ENCODE measurements at places on chromosomes 3 and 15.

DNA sequence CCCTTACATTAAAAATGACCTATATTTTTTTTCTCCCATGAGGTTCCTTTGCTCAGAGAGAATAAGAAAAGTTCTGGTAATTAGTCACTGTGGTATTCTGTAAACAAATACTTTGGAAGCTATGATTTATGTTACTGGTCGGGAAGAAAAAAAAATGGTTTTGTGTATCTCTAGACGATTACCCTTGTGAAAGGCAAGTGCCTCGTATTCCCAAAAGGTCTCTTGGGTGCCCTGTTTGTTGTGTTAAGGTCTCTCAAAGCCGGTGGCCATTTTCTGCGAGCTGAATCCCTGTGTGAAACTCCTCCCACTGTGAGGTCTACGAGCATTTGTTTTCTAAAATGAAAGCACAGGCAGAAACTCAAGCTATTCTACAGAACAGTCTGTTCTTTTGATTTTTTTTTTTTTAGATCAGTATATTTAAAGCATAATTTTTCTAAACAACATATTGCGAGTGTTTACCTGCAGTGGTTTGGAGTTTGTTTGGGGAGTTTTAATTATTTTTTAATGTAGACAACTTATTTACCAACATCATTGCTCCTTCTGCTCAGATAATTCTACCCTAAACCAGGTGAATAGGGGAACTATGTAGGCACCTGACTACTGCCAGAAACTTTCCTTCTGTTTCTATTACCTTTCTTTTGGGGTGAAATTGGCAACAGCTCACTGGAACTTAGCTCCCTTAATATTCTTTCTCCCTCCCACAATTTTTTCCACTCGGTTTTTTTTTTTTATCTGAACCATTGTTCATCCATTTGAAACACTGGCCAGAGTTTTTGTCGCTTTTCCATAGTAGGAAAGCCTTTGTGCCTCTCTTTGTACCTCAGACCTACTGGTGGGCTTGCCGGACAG is 44.0 kb downstream of the ZBTB38 start:
- DNase-seq, result peak; percentile 62

DNA sequence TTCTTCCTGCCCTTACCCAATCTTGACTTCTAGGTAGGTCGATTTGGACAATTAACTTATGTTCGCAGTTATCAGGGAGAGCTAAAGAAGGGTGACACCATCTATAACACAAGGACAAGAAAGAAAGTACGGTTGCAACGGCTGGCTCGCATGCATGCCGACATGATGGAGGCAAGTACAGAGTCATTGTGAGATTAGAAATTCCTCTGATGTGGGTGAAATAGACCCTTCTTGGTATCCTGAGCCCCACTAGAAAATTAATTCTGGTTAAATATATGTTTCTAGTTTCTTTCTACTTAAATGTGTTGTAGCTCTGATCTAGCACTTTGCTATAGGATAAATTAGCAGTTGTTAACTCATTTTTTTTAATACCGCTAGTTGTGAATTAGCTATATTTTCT is 13.6 kb downstream of the LXN start:
- DNase-seq, result no peak

- peak; percentile 59 for DNase-seq
These were observed 95.0 kb downstream of the ATG7 start for GRCh38 chr3:11367143-11367693.

- DNase-seq, result no peak
These were observed 409.8 kb downstream of the ROBO2 start for GRCh38 chr3:77449459-77450350.

- peak; percentile 62 for DNase-seq
These were observed 20.7 kb downstream of the PPP1R2 start for GRCh38 chr3:195522254-195523023.

DNA sequence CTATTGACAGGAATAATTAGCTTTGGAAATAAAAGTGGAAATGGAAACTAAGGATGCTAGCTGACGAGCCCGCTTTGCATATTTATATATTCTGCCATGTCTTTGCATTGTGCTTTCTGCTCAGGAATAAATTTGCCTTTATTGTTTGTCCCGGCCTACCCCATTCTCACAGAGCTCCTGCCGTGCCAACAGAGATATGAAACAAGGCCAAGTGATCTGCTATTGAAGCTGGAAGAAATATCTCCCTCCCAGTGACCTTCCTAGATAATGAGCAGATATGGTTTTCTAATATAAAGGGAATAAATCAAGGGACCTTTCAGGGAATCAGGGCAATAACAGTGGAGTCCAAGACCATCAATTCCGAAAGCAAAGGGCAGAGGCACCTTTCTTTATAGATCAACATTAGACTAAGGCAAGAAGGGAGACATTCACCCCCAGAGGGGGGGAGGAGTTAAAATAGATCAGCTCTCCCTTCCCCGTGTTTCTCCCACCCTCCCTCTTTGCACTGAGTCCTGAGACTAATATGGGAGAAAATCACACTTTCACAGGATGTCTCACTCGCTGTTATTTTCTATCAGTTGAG is 664.6 kb downstream of the AGBL1 start:
- DNase-seq, result no peak

DNA sequence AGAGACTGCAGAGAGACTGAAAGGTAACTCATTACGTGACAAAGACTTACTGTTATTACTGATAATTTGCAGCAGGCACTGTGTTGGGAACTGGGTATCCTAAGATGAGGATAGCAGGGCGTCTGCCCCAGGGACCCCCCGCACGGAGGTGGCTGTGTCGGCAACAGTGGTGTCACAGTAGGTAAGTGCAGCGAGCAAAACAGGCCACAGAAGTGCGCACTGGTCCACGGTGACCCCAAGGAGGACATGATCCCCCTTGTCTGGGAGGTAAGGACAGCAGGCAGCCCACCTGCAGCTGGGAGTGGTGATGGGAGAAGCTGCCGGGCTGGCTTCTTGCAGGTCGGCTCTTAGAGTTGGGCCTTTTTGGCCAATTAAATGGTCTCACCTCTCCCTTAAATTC is 82.9 kb downstream of the FAM43A start:
- no peak for DNase-seq

GRCh38 chr15:67311731-67312130 is 57.1 kb downstream of the IQCH start:
- DNase-seq, result no peak

- DNase-seq, result no peak
These were observed 15.6 kb upstream of the DUSP7 start for GRCh38 chr3:52072020-52072419.

DNA sequence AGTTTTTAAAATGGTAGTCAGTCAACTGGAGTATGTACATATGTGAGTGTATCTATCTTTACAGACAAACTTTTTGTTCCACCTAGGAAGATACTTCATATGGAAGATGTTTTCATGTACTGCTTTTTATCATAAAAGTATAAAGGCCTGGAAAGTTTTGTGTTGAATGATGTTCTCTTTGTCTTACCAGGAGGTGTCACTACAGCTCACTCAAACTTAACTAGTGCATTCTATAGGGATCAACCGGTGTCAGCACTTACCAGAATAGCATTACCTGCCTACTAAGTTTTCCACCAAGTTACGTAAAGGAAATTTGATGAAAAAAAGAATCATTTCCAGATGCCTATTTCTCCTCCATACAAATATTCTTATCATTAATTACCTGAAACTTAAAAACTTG is 522.6 kb upstream of the SEMA6D start:
- peak; percentile 39 for DNase-seq

- DNase-seq, result no peak
These were observed 41.4 kb downstream of the CD200 start for GRCh38 chr3:112374333-112374734.

DNA sequence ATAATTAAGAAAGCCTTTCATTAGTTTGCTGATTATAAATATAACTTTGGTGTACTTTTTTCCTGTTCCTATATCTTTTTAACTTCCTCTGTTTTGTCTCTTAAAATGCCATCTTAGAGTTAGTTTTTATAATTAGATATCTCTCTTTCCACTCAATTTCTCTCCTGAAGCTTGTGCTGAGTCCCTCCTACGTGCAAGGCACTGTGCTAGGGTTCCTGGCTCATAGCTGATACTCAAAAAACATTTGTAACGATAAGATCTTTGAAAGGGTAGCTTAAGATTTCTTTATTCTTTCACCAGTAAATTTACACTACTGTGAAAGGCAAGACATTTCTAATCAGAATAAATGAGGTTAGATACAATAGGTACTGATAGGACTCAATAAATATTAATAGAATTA is 358.8 kb downstream of the MECOM start:
- DNase-seq, result no peak

GRCh38 chr15:79160211-79160610 is 69.6 kb upstream of the RASGRF1 start:
- DNase-seq, result no peak

DNA sequence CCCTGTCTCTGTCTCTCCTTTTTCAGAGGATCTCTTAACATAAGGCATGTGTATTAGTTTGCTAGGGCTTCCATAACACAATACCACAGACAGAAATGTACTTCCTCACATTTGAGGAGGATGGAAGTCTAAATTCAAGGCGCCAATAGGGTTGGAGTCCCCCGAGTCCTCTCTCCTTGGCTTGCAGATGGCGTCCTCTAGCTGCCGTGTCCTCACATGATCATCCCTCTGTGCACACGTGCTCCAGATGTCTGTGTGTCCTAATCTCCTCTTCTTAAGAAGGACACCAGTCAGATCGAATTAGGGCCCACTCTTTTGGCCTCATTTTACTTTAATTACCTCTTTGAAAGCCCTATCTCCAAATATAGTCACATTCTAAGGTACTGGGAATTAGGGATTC is 23.0 kb upstream of the BFSP2 start:
- no peak for DNase-seq

DNA sequence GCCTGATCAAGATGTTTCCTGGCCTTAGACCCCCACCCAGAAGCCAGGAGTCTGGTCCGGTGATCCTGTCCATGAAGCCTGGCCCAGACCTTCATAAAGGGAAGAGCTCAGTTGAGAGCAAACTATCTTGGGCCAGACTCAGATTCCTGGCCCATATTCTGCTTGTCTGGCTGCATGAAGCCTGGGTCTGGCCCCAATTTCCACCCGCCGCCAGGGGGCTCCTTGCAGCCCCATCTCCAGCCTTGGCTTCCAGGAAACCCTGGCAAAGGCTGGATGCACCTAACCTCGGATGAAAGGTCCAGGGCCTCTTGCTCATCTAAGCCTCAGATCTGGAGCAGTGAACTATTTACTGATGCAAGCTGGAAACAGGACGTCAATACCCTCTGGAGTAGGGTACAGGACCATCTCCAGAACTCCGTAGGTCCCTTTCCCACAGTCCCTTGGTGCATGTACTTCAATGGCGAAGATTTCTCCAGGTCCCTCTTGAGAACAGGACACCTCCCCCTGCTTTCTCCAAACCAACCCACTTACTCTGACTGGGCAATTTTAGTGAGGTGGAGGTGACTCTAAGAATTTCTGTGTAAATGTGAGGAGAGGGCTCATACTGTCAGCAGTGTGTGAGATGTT is 5.6 kb downstream of the FOXL2 start:
- peak; percentile 44 for DNase-seq

- DNase-seq, result no peak
These were observed 28.3 kb downstream of the MELTF start for GRCh38 chr3:197001106-197001971.

DNA sequence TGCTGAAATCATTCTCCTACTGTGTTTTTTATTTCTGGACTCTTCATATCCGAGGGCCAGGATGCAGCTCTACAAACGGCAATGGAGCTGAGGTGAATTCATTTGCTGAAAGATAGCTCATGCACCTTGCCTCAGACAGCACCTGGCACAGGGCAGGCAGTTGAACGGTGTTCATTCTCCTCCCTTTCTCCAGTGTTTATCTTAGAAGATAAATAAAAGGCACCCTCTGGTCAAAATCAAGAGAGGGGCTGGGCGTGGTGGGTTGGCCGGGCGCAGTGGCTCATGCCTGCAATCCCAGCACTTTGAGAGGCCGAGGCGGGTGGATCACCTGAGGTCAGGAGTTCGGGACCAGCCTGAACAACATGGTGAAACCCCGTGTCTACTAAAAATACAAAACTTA is 79.3 kb upstream of the LMOD3 start:
- no peak for DNase-seq

DNA sequence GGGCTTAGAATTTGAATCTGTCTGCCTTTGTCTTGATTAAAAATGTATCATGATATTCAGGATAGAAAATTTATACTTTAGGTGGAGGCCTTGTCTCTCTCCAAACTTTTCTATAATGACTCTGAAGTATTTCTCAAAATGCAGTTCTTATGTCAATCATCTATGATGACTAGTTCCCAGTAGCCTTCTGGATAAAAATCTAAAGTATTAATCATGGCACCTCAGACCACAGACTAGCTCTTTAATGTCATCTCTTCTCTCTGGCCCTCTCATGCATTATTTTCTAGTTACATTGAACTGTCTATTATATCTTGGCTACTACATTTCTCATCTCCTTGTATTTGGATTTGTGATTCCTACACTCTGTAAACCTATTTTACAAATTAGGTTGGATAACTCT is 96.9 kb downstream of the ZPLD1 start:
- DNase-seq, result no peak

DNA sequence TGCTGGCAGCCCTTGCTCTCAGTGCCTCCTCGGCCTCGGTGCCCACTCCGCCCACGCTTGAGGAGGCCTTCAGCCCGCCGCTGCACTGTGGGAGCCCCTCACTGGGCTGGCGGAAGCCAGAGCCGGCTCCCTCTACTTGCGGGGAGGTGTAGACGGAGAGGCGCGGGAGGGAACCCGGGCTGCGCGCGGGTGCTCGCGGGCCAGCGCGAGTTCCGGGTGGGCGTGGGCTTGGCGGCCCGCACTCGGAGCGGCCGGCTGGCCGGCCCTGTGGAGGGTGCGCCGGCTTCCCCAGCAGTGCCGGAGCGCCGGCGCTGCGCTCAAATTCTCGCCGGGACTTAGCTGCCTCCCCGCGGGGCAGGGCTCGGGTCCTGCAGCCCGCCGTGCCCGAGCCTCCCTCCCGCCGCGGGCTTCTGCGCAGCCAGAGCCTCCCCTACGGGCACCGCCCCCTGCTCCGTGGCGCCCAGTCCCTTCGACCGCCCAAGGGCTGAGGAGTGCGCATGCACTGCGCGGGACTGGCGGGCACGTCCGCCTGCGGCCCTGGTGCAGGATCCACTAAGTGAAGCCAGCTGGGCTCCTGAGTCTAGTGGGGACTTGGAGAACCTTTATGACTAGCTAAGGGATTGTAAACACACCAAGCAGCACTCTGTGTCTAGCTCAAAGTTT is 231.5 kb downstream of the EFHB start:
- no peak for DNase-seq

GRCh38 chr3:186964071-186964470 is 33.7 kb downstream of the ST6GAL1 start:
- no peak for DNase-seq
